ENCODE measurements at places on chromosomes 2 and 18.

- DNase-seq: no peak
Observed at GRCh38 chr2:105763076-105763475, 18.4 kb downstream of the NCK2 start.

- peak; percentile 29 for DNase-seq
Observed at GRCh38 chr2:70937866-70938585, 2.3 kb downstream of the ATP6V1B1 start.

- DNase-seq: no peak
Observed at GRCh38 chr2:150872756-150873395, 385.4 kb upstream of the RND3 start.

- DNase-seq: no peak
Observed at GRCh38 chr18:33918571-33918970, 306.1 kb downstream of the NOL4 start.

DNA sequence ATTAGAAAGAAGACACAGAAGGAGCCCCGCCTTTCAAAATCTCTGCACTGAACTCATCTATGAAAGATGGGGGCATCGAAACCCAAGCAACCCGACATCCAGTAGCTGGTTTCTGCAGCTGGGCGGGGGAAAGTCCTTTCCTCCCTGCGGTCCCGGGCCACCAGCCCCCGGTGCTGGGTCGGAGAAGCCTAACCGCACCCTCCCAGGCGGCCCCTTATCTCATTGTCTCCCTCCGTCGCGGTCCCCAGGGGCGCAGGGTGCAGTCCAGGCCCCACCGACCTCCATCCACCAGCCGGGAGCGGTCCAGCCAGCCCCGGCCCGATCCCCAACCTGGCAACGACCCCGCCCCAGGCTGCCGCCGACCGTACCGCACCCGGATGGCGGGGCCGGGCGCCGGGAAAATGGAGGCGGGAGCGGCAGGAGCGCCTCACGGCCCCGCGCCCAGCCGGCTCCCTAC lies 452 bp downstream of the RAPH1 start:
- DNase-seq: peak; percentile 50

GRCh38 chr2:8617048-8617447 lies 64.8 kb upstream of the ID2 start:
- no peak for DNase-seq

GRCh38 chr2:160482673-160483072 lies 10.9 kb downstream of the RBMS1 start:
- DNase-seq: no peak

GRCh38 chr2:202376460-202377206 lies 506 bp downstream of the BMPR2 start:
- DNase-seq: peak; percentile 63

DNA sequence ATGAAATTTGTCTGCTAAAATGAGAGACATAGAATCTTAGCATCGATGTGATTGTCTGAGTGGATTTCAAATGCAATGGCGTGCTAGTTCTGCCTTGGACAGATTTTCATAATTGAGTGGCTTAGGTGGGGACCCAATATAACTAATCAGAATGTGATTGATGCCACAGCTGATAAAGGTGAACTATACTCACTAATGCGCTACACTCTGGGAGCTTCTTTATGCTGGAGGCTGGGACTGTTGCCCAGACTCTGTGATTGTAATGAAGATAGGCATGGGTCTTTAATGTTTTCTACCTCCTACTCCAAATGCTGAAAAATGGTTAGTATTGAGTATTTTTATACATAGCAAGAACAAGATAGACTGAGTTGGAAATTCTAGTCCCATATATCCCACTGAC lies 339.5 kb upstream of the SLC39A10 start:
- DNase-seq: no peak

GRCh38 chr2:31247711-31248110 lies 13.8 kb downstream of the EHD3 start:
- DNase-seq: no peak

GRCh38 chr2:46167406-46167805 lies 129.8 kb upstream of the EPAS1 start:
- no peak for DNase-seq

- no peak for DNase-seq
Observed at GRCh38 chr2:151766437-151767153, 32.3 kb upstream of the NEB start.

DNA sequence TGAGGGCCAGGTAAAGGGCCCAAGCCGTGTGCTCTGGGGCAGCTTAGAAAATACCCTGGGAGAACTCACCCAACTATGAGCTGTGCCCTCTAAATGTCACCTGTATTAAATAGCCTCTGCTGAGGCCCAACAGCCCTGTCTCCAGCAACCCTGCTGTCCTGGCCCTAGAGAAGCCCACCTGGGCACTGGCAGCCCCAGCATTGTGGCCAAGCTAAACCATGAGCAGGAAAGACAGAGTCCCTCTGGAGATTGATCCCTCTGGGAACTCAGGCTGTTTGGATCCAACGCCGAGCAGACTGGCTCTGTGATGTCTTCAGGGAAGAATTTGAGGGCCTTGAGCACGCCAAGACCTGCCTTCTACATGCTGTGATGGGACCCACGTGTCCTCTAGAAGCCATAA lies 126.5 kb downstream of the TTC32 start:
- no peak for DNase-seq

GRCh38 chr2:26873286-26873983 lies 25.5 kb downstream of the DPYSL5 start:
- no peak for DNase-seq
